ENCODE measurements at places on chromosomes 4 and X.

DNA sequence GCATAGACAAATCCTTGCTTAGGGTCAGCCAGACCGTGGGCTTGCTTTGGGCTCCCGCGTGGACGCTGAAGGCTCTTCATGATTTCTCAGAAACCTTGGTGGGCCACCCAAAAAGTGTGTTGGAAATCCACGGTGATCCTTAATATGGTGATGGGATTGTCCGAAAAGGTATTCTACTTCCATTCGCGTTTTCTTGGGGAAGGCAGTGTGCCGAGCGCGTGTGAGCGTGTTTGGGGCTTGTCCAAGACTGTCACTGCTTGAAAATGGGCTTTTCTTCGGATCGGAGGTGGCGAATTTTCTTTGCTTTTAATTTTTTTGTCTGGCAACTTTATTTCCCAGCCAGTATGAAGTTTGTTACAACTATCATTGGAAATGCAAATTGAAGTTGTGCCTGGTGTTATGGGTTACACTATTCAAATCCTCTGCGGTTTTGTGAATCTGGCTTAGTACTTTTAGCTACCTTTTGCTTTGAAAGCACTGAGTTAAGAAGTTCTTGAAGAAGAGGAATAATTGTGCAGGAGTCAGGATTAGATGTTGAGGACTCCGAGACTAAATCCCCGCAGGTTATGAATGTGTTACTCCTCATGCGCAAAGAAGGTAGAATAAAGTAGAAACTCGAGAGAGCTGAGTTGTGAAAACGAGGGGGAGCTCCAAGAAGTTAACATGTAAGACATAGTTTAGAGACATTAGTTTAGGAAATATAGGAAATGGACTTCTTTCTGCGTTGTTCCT, 3.2 kb downstream of the SPRY1 start:
- no peak for DNase-seq

GRCh38 chr4:112284166-112284565, 1.5 kb downstream of the TIFA start:
- DNase-seq: peak; percentile 34

DNA sequence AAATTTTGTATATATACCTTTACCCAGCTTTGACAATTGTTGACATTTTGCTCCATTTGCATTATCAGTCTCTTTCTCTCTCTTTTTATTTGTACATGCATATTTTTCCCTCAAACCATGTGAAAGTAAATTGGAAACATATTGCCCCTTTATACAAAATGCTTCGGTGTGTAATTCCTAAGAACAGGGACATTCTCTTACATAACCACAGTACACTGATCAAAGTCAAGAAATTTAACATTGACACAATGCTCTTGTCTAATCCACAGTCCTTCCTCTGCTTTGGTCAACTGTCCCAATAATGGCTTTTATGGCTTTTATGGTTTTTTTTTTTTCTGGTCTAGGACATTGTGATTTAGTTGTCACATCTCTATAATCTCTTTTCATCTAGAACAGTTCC, 9.5 kb upstream of the SMS start:
- DNase-seq: no peak

- no peak for DNase-seq
Observed at GRCh38 chrX:150940844-150941495, 42.2 kb upstream of the HMGB3 start.

DNA sequence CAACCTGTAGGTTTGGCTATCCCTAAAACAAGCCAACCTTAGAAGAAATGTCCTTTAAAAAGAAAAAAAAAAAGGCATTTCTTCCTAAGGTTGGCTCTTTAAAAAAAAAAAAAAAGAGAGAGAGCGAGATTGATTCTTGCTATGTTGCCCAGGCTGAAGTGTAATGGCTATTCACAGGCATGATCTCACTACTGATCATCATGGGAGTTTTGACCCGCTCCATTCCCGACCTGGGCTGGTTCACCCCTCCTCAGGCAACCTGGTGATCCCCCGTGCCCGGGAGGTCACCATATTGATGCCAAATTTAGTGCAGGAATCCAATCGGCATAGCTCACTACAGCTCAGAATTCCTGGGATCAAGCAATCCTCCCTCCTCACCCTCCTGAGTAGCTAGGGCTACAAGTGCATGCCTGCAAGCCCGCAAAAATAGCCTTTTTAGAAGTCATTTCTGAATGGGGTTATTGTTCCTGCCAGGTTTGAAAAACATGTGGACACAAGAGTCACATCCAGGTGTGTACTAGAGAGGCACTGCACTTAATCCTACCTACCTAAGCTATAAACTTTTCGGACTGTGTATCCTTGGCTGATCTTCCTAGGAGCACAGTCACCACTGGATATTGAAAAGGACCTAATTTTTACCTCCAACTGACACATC, 61.4 kb upstream of the ZCCHC13 start:
- no peak for DNase-seq

GRCh38 chr4:27692158-27692557, 831.5 kb downstream of the STIM2 start:
- no peak for DNase-seq

DNA sequence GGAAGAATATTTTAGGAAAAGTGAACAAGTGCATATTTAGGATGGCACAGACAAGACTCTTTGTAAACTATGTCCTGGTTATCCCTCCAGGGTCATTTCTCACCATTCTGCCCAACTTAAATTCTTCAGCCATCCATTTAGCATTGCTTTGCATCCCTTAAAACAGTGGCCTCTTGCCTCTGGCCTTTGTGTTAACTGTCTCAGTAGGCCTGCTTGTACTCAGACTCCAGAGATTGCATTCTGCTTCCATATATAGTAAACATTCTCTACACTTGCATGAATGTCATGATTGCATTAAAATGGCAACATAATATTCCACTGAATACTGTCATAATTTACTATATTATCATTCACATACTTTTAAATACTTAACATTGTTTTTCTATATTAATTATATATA, 43.2 kb downstream of the NR3C2 start:
- DNase-seq: no peak

GRCh38 chr4:40586729-40587128, 42.9 kb downstream of the RBM47 start:
- DNase-seq: no peak

DNA sequence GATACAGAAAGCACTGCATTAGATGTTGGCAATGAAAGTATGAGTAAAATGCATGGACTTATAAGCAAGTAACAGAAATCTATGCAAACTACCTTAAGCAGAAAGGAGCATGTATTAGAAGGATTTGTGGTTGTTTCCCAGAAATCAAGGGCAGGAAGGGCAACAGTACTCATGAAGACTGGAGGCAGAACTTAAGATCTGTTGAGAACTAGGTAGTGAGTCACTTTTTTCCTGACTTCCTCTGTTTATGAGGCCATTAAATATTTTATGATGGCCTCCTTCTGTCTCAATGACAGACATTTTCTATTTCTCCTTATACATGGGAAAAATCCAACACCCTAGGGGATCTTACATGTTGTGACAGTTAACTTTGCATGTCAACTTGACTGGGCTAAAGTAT, 398.2 kb downstream of the MID1IP1 start:
- no peak for DNase-seq

DNA sequence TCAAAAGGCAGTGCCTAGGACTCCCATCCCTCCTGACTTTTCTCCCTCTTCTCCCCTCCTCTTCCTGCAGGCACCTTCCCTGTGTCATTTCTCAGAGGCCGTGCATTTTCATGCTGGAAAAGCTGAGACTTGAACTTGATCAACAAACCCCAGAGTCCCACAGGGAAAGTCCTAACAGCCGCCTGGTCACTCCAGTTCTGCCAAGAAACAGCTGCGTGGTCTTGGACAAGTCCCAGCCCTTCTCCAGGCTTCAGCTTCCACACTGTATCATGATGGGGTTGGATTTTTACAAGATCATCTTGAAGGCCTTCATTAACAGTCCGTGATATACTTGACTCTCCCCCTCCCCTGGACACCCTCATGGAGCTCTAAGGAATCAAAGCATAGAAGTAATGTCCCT, 366.0 kb downstream of the BCOR start:
- DNase-seq: no peak

- no peak for DNase-seq
Observed at GRCh38 chr4:179817317-179817716, 2375.1 kb upstream of the AGA start.

DNA sequence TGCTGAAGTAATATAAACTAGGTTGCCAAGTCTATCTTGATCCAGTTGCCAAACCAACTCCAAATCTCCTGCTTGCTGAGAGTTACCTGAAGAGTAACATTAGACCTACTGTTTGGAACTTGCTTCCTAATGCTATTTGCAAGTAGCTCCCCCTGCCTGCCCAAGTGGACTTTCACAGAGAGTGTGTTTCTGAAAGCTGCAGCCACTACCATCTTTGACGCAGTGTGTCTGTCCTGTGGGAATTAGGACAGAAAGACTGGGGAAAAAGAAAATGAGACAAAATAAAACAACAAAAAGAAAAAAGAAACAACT, 195.0 kb upstream of the HS3ST1 start:
- no peak for DNase-seq

GRCh38 chr4:79959652-79960051, 113.4 kb downstream of the ANTXR2 start:
- no peak for DNase-seq

DNA sequence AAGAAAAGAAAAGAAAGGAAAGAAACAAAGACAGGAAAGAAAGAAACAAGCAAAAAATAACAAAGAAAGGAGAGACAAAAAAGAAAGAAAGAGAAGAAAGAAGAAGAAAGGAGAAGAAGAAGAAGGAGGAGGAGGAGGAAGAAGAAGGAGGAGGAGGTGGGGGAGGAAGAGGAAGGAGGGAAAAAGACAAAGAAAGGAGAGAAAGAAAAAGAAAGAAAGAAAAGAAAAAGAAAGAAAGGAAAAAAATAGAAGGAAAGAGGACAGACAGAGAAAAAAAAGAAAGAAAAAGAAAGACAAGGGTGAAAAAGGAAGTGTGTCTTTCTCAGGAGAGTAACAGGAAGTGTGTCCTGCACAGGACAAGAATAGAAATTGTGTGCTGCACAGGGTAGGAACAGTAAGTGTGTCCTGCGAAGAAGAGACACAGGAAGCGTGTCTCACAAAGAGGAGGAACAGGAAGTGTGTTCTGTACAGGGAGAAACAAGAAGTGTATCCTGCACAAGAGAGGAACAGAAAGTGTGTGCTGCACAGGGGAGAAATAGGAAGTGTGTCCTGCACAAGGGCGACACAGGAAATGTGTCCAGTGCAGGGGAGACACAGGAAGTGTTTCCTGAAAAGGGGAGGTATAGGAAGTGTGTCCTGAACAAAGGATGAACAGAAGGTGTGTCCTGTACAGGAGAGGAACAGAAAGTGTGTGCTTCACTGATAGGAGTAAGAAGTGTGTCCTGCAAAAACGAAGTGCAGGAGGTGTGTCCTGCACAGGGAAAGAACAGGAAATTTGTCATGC, 101.2 kb downstream of the ARSF start:
- DNase-seq: no peak

DNA sequence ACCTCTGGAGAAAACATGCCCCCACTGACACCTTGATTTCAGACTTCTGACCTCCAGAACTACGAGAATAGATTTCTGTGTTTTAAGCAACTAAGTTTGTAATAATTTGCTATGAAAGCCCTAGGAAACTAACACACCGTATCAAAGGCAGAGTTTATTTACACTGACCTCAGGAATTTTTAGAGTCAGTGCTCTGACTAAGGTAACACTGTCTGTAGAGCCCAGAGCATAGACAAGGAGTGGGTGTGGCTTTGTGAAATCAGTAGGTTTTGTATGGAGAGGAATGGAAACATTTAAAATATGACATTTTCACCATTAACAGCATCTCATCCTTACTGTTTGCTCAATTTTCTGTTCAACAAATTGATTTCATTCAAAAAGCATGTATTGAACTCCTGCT, 764.4 kb upstream of the PCDH10 start:
- no peak for DNase-seq

GRCh38 chr4:1218634-1219565, 30.0 kb downstream of the CTBP1 start:
- DNase-seq: peak; percentile 67

DNA sequence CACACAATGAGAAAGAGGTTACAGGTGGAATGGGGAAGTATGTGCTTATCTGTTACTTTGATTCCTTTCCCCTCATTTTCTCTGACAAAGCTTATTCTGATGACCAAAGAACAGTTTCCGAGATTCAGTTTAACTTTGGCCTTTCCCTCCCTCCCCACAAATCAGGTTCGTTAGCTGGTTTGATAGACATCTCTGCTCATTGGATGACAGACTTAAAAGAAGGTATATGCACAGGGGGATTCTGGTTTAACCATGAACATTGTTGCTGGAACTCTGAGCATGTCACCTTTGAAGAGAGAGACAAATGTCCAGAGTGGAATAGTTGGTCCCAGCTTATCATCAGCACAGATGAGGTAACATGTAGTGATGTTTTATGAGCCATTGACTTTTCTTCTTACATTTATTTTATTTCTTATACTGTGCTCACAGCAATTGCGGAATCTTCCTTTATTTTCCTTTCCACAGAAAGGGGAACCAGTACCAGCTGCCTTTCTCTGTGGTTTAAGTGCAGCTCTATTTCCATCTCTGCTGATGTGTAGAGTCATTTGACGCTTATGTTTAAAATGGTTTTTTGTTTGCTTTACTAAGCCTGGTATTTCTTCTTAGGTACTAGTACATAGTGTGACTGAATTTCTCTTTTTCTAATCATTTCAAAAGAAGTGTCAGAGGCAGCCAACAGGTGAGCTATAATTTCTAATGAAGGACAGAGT, 125.0 kb downstream of the AKAP4 start:
- no peak for DNase-seq

GRCh38 chr4:14749910-14750309, 252.4 kb upstream of the CPEB2 start:
- no peak for DNase-seq

- DNase-seq: no peak
Observed at GRCh38 chr4:39154009-39154408, 28.3 kb upstream of the WDR19 start.

DNA sequence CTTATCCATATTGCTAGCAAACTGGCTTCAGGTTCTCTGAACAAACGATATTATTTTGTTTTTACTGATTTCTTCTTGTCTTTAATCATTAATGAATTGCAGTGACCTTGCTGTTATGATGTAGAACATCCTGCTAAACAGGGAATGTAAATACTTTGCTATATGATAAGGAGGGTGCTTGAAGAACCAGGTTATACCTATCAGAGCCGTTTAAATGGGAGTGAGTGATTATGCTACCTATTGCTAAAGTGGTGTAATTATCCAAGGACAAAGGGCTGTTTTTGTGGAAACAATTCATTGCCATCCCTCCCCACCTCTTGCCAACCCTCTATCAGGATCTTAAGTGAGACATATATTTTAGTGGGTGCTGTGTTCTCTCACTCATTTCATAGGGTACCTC, 788.9 kb downstream of the RPA4 start:
- DNase-seq: no peak

- no peak for DNase-seq
Observed at GRCh38 chrX:108701633-108702032, 34.7 kb downstream of the IRS4 start.

GRCh38 chrX:154074199-154074598, 23.3 kb downstream of the MECP2 start:
- no peak for DNase-seq

DNA sequence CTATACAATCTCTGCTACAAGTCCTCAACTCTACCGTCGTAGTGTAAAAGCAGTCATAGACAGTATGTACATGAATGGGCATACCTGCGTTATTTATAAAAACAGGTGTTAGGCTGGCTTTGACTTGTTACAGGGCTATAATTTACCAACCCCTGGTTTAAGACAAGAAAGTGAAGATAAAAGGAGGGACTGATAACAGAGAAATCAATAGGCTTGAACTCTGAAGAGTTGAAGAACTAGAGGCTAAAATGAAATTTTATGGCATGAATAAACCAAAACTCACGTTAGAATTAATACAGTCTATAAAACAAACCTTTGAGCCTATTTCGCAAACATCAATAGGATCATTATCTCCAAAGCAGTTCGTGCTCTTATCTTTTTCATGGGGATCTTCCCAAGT, 36.2 kb downstream of the PPA2 start:
- DNase-seq: no peak

GRCh38 chr4:180521181-180521580, 1722.0 kb upstream of the TENM3 start:
- no peak for DNase-seq

Measured in germinal center (tissue), 1 donor.